Frontal cortex (tissue), 4 donors: ENCODE measurements at places on chromosomes 5 and 9. TPM values are rescaled to one million over a fixed set of nuclear protein-coding genes. Genes with fewer than 3 reads are reported as not detected.

Gene PCDHA5
- 8.2 TPM for total RNA-seq

Gene PGM5
- total RNA-seq, result 3.3 TPM

Gene C5orf52
- not detected for total RNA-seq

Gene CER1
- total RNA-seq, result not detected

Gene DMRT2
- total RNA-seq, result not detected

Gene SARDH
- total RNA-seq, result 1.6 TPM

Gene IL5
- not detected for total RNA-seq

Gene CDO1
- total RNA-seq, result 53.8 TPM

Gene RANBP17
- total RNA-seq, result 190 TPM

Gene PTGES
- total RNA-seq, result 3.7 TPM

DNA sequence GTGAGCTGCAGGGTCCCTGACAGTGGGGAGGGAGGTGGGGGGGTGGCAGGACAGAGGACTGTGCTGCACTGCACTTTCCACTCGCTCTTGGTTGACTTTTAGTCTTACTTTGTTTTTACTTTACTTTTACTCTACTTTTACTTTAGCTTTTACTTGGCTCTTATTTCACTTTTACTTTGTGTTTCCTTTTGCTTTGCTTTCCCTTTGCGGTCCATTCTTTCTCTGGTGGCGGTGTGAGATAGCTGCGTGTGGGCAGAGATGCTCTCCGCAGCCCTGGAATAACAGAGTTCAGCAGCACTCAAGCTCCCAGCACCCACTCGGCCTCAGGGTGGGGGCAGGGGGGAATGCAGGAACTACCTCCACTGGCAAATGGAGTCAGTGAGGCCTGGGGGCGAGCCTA is 4.7 kb downstream of the AK8 start:
- no peak for DNase-seq

- no peak for DNase-seq
Observed at GRCh38 chr5:52693280-52693679, 94.4 kb upstream of the ITGA1 start.

DNA sequence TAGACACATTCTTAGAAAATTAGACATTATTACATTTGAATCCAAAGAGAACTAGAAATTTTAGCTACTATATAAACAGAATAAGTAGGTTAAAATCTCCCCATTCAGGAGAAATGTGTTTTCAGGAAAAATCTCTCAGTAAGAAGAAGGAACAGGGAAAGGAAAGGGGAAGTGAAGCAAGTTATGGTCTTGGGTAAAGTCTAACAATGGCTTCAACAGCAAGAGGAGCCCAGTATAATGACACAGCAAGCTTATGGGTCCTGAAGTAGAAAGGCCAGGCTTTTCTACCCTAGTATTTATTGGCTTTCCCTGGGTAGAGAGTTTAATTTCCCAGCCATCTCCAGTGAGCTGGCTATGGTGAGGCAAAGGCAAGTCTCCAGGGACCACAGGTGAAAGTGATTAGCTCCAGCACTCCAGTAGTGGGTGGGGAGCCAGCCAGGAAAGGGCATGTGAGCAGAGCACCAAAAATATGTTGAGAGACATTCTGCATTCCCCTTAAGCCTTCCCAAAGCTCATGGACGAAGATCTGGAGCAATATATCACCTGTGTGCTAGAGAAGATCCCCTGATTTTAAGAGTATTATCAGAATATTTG is 981.7 kb downstream of the NR2F1-AS1 start:
- DNase-seq, result no peak

DNA sequence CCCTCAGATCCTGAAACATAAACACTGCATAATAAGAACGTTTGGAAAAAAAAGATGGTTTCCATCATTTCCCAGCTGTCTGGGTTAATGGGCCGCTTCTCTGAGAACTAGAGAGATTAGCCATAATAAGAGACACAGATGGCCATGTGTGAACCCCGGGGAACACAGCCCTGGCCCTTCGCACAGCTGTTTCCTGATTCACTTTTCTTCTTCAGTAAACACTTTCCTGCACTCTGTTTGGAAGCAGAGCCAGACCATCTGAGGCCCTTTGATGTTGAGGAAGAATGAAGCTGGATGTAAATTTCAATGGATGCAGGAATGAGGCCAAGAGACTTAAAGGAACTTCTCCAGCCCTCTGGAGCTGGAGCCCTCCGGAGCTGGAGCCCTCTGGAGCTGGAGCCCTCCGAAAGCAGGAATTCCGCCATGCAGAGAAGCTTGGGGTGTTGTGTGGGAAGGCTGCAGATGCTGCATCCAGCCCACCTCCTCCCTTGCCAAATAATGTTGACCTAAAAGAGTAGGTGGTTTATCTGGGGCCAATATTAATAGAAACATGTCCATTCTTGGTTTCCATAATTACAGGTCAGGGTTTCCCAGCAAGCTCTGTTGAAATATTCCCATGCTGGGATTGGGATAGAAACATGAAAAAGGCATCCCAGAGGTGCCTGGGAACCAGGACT is 218.9 kb downstream of the NXNL2 start:
- no peak for DNase-seq

GRCh38 chr9:86126998-86127972 is 27.9 kb upstream of the GOLM1 start:
- peak; percentile 14 for DNase-seq

- DNase-seq, result no peak
Observed at GRCh38 chr9:1580215-1580614, 434.9 kb upstream of the SMARCA2 start.

- DNase-seq, result no peak
Observed at GRCh38 chr5:34535433-34535832, 120.7 kb upstream of the RAI14 start.

GRCh38 chr5:55923177-55923771 is 71.5 kb downstream of the IL6ST start:
- DNase-seq, result no peak

GRCh38 chr9:2502760-2503159 is 118.8 kb upstream of the VLDLR start:
- no peak for DNase-seq

DNA sequence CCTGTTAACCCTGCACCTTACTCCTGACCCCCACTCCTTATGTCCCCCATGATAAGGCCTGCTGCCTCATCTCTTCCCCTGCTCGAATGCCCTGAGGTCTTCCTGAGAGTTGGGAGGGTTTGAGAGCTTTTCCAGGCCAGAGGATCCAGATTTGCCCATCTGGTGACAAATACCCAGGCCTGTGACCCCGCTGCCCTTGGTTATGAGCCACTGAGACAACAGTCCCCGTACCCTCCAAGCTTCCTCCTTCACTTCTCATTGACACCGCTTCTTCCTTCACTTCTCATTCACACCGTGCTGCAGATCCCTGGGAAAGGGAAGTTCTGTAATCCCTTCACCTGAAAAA is 593 bp downstream of the GM2A start:
- no peak for DNase-seq

- DNase-seq, result peak; percentile 43
Observed at GRCh38 chr5:65722575-65723403, 784 bp downstream of the NLN start.

DNA sequence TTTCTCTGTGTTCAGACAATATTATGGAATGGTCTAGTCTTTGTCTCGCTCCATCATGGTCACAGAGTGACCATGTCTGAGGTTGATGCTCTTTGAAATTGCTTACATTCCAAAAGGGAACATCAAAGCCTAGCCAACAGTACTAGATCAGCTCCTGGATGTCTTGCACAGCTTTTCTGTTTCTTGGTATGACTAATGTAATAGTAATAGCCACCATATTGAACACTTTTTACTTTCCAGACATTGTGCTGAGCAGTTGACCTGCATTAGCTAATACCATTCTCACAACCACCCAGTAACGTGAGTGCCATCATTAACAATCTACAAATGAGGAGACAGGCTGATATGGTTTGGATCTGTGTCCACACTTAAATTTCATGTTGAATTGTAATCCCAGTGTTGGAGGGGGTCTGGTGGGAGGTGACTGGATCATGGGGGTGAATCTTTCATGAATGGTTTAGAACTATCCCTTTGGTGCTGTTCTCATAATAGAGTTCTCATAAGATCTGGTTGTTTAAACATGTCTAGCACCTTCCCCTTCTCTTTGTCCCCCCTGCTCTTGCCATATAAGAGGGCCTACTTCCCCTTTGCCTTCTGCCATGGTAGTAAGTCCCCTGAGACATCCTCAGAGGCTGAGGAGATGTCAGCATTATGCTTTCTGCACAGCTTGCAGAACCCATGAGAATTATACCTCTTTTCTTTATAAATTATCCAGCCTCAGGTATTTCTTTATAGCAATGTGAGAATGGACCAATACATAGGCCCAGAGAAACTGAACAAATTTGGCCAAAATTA is 577.5 kb upstream of the CLINT1 start:
- no peak for DNase-seq

GRCh38 chr9:116116393-116116792 is 37.2 kb upstream of the PAPPA start:
- no peak for DNase-seq

- DNase-seq, result no peak
Observed at GRCh38 chr5:36174119-36174518, 22.2 kb downstream of the SKP2 start.

- no peak for DNase-seq
Observed at GRCh38 chr9:76699971-76700370, 64.3 kb upstream of the PCA3 start.

GRCh38 chr5:78720997-78721396 is 72.4 kb upstream of the LHFPL2 start:
- DNase-seq, result no peak
